ENCODE measurements at places on chromosomes 7 and 10.

DNA sequence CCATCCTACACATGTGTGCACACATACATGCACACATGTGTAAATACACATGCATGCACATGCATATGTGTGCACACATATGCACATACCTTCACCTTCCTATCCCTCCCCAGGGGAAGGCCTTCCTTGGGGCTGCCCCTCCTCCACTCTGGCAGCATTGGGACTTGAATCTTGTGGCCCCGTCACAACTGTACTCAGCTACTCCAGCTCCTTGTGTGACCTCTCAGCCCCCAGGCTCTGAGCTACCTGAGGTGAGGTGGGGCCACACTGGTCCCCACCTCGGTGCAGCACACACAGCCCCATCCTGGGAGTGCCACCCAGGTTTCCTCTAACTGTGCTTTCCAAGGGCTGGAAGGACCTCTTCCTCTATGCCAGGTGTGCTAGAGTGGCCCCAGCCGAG lies 116.0 kb downstream of the LHPP start:
- DNase-seq, result no peak

GRCh38 chr7:54663603-54664234 lies 95.3 kb downstream of the SEC61G start:
- peak; percentile 4 for DNase-seq

DNA sequence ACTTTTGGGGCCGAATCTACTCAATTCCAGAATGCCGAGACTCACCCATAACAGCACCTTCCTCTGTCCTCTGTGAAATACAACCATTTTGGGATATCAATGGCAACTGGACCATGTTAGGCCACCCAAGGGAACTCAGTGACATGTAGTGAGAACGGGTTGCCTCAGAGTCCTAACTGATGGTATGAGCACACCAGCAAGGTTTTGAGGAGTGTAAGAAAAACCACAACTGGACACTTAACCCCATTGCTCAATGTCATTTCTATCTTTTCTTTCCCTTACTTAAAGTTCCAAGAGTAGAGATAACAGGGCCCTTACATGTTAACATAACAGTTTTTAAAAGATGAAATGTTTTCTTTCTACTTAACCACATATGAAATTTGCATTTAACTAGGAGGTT lies 67.1 kb downstream of the TNS3 start:
- no peak for DNase-seq

DNA sequence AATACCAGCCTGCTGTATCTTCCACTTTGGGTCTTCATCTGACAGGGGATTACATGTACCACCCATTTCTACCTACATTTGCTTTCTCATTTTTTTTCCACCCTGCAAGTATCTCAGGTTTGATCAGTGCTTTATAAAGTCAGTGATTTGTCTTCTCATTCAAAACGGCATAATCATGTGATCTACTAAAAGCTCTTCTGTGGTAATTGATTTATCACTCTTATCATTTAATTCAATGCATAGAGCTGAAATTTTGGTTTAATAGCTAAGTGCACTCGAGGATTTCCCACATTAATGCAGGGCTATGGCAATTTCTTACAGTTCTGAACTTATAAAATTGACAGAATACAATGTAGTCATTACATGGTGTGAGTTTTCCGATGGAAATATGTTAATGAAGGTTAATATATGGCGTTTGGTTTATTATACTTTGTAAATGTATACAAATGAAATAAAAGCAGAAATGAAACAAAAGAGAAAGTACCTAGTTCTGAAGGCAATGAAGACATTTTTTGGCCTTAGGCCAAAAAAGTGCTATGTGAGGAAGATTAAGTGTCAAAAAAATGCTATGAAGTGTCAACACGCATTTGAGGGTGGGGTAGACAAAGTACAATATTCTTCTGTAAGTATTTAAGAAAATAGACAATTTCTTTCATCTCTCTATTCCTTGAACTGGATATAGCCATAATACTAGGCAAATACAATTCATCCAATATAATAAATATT lies 457.3 kb downstream of the ETV1 start:
- no peak for DNase-seq

GRCh38 chr7:69864822-69865221 lies 266.5 kb downstream of the AUTS2 start:
- DNase-seq, result peak; percentile 45

GRCh38 chr10:76415554-76415953 lies 984.1 kb downstream of the LRMDA start:
- DNase-seq, result no peak

DNA sequence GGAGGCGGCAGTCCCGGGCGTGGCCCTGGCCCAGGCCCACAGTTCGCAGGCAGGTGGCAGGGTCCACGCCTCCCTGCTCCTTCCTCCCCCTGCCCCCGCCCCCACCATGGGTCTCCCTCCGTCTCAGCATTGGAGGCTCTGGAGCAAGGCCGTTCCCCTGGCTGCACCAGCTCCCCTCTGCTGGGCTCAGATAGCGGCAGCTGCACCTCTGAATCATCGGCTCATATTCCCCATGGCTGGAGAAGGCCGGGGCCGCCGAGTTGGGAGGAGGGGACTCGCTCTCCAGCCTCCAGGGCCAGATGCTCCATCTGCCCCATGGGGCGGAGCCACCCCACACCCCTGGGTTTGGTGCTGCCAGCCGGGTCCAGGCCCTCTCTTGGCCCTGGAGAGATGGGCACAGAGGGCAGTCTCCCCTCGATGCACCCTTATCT lies 145.0 kb downstream of the ELFN1 start:
- DNase-seq, result no peak

- DNase-seq, result peak; percentile 89
These were observed 98.2 kb upstream of the DKK1 start for GRCh38 chr10:52215745-52216361.

- DNase-seq, result no peak
These were observed 21.8 kb downstream of the NPTX2 start for GRCh38 chr7:98638853-98639252.

DNA sequence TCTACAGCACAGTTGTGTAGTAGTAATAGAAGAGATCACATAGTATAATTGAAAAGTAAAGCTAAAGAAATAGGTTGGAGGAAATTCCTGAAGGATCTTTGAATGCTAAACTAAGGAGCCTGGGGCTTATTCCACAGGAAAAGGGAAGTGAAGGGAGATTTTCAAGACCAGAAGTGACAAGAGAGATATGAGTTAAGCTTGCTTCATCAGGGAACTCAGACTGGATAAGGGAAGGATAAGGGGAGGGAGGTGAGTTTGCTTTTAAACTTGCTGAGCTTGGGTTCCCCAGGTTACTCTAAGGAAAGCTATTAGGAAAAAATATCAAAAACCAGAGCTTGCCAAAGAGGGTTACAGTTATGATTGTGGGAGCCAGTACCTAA lies 182.4 kb downstream of the RAPGEF5 start:
- DNase-seq, result no peak

GRCh38 chr10:3873728-3874461 lies 88.9 kb upstream of the KLF6 start:
- DNase-seq, result peak; percentile 92

DNA sequence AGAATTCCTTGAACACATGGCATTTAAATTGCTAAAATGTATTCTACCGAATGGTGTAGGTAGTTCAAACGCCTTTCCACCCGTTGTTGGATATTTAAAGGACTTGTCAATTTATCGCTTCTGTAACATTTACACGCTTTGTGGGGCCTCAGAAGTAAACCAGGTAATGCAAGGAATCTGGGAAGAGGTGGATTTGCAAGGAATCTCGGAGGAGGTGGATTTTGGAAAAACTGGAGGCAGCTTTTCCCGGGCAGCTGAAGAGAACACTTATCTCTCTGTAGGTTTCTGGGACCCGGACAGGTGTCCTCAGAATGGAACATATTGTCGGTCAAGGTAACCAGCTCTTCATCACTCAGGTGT lies 592 bp upstream of the MAPK8 start:
- no peak for DNase-seq

DNA sequence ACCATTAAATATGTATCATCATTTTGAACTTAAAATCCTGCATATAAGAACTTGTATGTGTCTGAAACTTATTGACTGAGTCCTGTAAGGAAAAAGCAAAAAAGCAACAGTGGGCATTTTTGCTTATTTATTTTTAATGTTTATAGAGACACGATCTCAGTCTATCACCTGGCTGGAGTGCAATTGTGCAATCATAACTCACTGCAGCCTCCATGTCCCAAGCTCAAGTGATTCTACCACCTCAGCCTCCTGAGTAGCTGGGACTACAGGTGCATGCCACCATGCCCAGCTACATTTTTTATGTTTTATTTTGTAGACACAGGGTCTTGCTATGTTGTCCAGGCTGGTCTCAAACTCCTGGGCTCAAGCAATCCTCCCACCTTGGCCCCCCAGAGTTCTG lies 32.2 kb downstream of the MYL10 start:
- no peak for DNase-seq

GRCh38 chr10:112991888-112992491 lies 41.9 kb downstream of the TCF7L2 start:
- DNase-seq, result no peak

Measured in brain (organoid and tissue), 16 donors.